Activated CD4-positive, alpha-beta T cell treated with anti-CD3 and anti-CD28 coated beads for 36 hours (primary cell): ENCODE measurements at places on chromosomes 3 and 15. TPM values are rescaled to one million over a fixed set of nuclear protein-coding genes. Genes with fewer than 3 reads are reported as not detected.

The SLC24A1 gene
- total RNA-seq: 9.5 TPM

The PLSCR2 gene
- 0.25 TPM for total RNA-seq

The MAP2K1 gene
- total RNA-seq: 115 TPM

The RASGRP1 gene
- 120 TPM for total RNA-seq

The CHST2 gene
- 5.1 TPM for total RNA-seq

DNA sequence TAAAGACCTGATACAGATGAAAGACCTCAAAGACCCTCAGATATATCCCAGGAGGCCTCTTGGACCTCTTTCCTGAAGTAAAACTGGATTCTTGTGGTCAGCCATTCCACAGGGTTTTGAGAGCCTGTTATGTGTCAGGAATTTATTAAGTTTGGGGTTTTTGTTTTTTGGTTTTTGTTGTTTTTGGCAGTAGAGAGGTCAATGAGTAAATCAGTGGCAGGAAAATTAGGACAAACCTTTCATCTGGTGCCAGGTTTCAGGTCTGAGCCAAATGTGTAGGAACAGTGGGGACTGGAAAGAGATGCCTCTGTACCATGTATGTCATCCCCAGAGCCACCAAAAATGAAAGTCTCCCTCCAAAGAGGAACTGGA is 520.4 kb upstream of the MDFIC2 start:
- no peaks in the 10 kb centered on the region for H3K4me1 ChIP-seq
- no peak for DNase-seq
- H3K36me3 ChIP-seq: no peaks in the 10 kb centered on the region
- peaks cover 9% of the 10 kb centered on the region for H3K27me3 ChIP-seq
- H3K4me3 ChIP-seq: no peak overlapping the region

DNA sequence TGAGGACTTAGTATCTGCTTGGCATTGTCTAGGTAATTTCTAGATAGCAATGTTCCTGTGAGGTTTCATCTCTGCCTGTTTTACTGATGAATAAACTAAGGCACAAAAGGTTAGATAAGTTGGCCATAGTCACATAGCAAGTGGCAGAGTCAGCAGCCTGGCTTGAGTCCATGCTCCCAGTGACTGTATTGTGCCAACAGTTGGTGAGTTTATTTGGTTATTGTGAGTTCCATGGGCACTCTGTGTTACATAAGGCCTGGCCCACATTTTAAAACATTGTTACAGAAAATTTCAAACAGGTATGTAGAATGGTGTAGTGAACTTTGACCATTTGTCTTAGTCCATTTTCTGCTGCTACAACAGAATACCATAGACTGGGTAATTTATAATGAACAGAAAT is 15.2 kb downstream of the MCM2 start:
- DNase-seq: no peak
- H3K27ac ChIP-seq: no peak overlapping the region
- no peak overlapping the region for H3K4me3 ChIP-seq
- H3K27me3 ChIP-seq: no peaks in the 10 kb centered on the region
- H3K4me1 ChIP-seq: no peaks in the 10 kb centered on the region

GRCh38 chr15:68888419-68888818 is 41.9 kb upstream of the SPESP1 start:
- H3K27ac ChIP-seq: no peak overlapping the region
- H3K27me3 ChIP-seq: peaks cover 5% of the 10 kb centered on the region
- peaks cover 2% of the 10 kb centered on the region for H3K4me1 ChIP-seq
- H3K4me3 ChIP-seq: peak overlapping the region; percentile 66

- H3K36me3 ChIP-seq: no peaks in the 10 kb centered on the region
- H3K4me3 ChIP-seq: no peak overlapping the region
- peaks cover 2% of the 10 kb centered on the region for H3K27me3 ChIP-seq
- no peak for DNase-seq
- H3K27ac ChIP-seq: no peak overlapping the region
- H3K4me1 ChIP-seq: peaks cover 8% of the 10 kb centered on the region
These were observed 17.9 kb downstream of the SERP1 start for GRCh38 chr3:150528354-150528797.
